ENCODE measurements at places on chromosomes 12 and 14.
A peak's percentile ranks its signal among the peaks of the same experiment; 100 is the strongest.

DNA sequence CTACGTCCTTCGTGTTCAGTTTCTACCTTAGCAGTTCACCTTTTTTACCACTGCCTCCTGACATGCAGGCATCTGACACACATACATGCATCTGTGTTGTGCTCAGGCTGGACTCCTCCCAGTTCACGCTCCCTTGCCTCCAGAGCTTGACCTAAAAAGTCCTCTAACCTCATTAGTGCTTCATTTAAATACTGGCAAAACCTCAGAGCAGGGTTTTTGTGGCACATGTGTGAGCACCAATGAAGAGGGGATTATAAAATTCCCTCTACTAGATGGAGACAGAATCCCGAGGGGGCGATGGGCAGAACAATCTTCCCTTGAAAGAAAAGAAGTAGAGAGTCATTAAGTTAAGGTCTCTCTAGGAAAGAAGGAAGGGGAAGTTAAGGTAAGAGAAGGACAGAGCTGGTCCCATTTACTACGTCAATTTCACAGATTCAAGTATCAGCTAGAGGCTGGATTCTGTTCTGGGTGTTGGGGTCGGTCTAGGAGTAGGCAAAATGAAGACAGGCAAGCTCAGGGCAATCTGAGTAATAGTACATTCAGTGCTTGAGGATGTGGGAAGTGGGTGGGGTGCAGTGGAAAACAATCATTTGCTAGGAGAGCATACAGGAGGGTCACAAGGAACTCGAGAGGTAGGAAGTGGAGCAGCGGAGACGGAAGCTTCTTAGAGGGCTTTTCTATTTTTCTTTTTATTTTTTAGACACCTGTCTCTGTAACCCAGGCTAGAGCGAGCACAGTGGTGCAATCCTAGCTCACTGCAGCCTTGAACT lies 7.5 kb downstream of the HAL start:
- no peak for DNase-seq

DNA sequence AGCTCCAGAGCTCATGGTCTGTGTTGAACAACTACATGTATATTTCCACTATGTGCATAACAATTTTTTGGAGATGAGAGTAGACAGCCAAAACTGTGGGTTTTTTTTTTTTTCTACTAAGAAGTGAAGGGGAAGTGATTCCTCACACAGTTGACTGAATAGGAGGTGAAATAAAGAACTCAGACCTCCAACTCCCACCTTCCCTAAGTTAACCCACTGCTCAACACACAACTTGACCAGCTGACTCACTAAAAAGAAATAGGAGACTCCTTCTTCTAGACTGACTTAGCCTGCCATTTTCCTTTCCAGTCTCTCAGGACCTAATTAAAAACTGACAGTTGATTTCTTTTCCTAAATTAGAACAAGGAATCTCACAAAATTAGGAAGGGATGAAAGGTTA lies 1.7 kb downstream of the M6PR start:
- no peak for DNase-seq

DNA sequence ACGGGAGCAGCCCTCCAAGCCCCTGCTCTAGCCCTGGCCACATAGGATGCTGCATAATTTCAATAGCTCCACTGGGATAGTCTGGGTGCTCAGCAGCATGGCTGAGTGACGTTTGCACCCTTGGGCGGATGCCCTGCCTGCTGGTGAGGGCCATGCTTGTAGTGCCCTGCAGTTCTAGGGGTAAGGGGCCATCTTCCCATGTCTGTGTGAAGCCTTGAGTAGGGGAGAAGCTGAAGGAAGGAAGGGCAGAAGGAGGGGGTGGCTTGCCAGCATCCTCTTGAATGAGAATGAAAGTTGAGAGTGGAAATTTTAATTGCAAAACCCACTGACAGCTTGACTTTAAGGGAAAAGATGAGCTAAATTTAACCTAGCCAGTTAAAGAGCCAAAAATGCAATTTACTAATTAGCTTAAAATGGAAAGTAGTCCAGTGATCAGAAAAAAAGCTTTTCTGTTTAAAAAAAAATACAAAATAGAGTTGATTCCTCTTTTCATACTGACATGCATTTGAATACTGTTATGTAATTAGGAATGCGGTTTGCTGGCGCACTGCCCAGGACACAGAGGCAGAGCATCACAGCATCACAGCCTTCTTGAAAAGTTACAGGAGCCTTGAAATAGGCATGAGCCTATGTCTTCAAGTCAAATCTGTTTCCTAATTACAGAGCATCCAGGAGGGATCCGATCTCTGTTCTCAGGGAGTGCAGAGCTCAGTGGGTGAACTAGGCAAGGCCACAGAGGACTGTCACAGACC lies 18.5 kb upstream of the EML1 start:
- DNase-seq: peak; percentile 60

DNA sequence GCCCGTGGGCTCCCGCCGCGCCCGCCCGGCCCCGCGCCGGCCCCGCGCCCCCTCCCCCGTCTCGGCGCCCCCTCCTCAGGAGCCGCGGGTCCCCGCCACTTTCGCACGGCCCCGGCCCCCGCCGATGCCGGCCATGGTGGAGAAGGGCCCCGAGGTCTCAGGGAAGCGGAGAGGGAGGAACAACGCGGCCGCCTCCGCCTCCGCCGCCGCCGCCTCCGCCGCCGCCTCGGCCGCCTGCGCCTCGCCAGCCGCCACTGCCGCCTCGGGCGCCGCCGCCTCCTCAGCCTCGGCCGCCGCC lies 263 bp downstream of the RCOR1 start:
- DNase-seq: no peak
